ENCODE measurements at places on chromosomes 6 and 20.

- DNase-seq: peak; percentile 84
Observed at GRCh38 chr6:18022398-18023231, 35.2 kb upstream of the KIF13A start.

DNA sequence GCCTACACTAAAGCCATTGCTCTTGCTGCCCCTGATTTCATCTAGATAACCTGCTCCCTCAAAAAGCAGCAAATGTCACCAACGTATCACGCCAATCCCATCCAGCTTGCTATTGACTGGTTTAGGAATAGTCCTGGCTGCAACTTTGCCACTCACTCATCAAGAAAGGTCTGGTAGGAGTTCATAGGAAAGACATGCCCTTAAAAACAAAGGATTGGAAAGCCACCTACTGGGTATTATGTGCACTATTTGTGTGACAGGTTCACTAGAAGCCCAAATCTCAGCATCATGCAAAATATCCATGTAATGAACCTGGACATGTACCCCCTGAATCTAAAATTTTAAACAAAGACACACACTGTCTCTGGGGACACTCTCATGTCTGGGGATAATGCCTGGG lies 170.4 kb upstream of the COL21A1 start:
- DNase-seq: no peak

- no peak for DNase-seq
Observed at GRCh38 chr20:20267685-20268370, 100.1 kb upstream of the INSM1 start.

DNA sequence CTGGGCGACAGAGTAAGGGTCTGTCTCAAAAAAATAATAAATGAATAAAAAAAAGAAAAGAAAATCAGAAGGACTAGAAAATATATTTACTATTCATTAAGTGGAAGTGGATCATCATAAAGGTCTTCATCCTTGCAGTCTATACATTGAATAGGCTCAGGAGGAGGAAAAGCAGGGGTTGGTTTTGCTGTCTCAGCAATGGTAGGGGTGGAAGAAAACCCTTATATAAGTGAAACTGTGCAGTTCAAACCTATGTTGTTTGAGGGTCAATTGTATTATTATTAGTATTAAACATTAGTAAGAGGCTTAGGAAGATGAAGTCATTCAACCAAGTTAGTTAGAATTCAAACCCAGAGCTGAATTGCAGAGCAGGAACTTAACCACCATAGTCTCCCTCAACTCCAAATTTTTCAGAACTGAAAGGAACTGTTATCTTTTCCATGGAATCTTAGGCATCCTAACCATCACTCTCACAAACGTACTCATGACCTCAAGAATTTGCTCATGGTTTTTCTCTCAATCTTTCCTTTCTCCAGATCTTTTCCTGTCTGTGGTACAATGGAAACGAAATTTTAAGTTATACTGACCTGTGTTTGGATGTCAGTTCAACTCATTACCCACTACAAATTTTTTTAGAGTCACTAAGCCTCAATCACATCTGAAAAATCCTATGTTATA lies 7.7 kb upstream of the SMIM13 start:
- DNase-seq: peak; percentile 4

- no peak for DNase-seq
Observed at GRCh38 chr6:95274686-95275235, 302.6 kb upstream of the MANEA start.

DNA sequence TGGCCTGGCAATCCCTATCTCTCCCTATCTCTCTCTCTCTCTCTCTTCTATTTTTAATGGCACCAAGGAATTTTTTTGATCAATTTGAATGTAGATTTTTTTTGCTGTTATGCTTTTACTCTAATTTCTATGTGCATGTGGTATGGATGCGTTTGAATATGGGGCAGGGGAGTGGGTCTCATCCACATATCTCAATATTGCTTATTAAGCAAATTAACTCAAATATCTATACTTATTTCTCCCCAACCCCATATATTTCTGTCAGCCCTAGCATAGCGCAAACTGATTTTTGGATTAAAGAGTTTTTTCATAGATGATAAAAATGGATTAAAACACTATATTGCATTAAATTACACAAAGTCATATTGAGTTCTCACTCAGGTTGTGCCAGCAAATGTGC lies 210.2 kb downstream of the KHDRBS2 start:
- DNase-seq: no peak
